ENCODE measurements at places on chromosomes 5 and 9. TPM values are rescaled to one million over a fixed set of nuclear protein-coding genes. Genes with fewer than 3 reads are reported as not detected.

RLN1 gene
- total RNA-seq, result not detected

ACTBL2 gene
- total RNA-seq, result 0.16 TPM

TESK1 gene
- total RNA-seq, result 7.9 TPM

PTPN3 gene
- 11.3 TPM for total RNA-seq

PITX1 gene
- 49.8 TPM for total RNA-seq

GRIA1 gene
- total RNA-seq, result not detected

PCDHB9 gene
- total RNA-seq, result 0.25 TPM

CCNI2 gene
- 8.8 TPM for total RNA-seq

LRRC19 gene
- total RNA-seq, result not detected

CTNND2 gene
- not detected for total RNA-seq

IL17B gene
- not detected for total RNA-seq

CAPSL gene
- not detected for total RNA-seq

SPATA6L gene
- total RNA-seq, result 6.3 TPM
